ENCODE measurements at places on chromosomes 7 and 10.

DNA sequence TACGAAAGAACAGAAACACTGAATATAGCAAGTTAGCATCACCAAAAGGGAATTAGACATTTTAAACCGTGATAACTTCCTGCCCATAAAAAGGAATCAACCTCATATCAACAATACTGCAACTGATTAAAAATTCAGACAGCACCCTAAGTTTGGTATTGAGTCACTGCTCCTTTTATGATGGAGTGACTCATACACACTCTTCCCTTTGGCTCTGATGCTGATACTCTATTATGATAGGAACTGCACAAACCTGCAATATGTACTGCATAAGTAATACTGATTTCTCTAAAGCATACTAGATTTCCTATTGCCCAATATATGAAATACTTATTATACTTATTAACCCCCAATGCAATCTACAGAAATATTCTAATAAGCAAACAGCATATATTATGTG, 118.7 kb downstream of the PARD3 start:
- no peak for DNase-seq

DNA sequence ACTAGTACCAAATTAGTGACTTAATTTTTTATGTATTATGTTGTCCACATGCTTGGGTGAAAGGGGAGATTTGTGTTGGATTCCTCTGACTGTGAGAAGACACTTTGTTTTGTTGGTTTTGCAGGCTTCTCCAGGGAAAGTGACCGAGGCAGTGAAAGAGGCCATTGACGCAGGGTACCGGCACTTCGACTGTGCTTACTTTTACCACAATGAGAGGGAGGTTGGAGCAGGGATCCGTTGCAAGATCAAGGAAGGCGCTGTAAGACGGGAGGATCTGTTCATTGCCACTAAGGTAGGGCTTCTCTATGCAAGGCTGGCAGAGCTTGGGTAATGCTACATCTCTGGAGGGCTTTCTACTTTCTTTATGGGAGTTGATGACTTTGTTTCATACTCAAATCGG, 4.5 kb downstream of the AKR1E2 start:
- DNase-seq, result no peak

- DNase-seq, result no peak
Observed at GRCh38 chr10:76150876-76151288, 719.5 kb downstream of the LRMDA start.

- no peak for DNase-seq
Observed at GRCh38 chr7:105279688-105280007, 109.1 kb downstream of the SRPK2 start.

DNA sequence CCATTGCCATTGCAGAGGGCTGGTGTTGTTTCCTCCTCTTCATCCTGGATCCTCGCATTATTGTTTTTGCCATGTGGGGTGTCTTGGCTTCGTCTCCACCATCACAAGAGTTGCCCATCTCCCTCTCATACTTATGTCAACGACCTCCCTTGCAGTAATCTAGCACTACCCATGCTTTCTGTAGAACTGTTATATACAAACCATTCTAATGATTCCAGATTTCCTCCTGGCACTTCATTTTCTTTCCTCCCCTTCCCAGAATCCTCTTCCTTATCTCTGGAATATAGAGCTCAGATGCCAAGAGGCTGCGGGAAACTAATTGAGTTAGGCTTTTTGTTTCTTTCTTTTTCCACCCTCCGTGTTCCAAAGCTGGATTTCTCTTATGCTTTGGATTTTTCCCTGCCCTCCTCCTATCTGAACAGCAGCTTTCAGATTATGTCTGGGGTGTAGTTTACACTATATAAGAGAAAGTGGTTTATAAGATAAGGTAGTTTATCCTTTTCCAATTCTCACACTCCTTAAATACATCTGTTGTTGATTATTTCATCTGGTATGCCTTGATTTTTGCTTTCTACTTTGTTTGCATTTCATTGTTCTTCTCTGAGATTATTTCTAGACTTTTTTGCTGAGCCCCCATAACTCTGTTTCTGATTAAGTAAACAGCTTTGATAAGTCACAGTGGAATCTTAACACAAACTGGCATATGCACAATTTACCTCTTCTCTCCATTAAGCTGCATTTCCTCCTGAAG, 264.1 kb downstream of the BICC1 start:
- DNase-seq, result no peak

DNA sequence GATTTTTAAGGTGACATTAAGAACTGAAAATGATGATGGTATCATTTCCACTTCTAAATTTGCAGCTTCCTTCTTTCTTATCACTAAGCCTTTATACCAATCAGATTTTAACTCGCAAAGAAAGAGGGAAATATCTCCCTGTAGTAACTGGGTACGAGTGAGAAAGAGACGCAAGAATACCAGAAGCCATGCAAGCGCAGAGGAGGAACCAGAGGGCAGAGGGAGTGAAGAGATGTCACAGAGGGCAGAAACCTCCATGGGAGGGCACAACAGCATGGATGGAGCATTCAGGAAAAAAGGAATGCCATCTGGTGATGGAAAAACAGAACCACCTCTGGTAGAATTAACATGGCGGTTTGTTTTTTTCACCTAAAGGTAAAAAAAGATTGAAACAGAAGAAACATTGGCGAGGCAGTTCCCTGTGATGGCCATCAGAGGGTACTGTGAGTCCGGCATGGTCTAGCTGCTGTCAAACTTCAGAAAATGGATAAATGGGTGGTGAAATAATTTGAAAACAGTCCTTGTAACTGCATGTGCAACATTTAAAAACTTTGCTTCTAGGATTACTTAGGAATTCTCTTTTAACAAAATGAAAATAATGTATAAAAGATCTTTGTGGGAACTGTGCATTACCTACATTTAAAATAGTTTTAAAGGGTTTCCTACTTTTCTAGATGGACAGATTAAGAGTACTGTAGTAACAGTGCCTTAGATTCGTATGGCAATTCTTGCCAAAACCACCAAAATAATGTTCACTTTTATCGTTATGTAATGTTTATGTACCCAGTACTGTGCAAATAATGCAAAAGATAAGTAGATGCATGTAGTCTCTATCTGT, 91.8 kb downstream of the ARHGAP12 start:
- no peak for DNase-seq

- no peak for DNase-seq
Observed at GRCh38 chr10:3469639-3470020, 297.0 kb upstream of the PITRM1 start.

All from CD4-positive, alpha-beta T cell treated with Interleukin-6 at 100 ng/mL for 8 hours (primary cell).